ENCODE measurements at places on chromosomes 5 and 9.

- DNase-seq: no peak
These were observed 390.1 kb downstream of the CCDC171 start for GRCh38 chr9:15942831-15943424.

- no peak for DNase-seq
These were observed 102.4 kb downstream of the UBE2R2 start for GRCh38 chr9:33919276-33919897.

DNA sequence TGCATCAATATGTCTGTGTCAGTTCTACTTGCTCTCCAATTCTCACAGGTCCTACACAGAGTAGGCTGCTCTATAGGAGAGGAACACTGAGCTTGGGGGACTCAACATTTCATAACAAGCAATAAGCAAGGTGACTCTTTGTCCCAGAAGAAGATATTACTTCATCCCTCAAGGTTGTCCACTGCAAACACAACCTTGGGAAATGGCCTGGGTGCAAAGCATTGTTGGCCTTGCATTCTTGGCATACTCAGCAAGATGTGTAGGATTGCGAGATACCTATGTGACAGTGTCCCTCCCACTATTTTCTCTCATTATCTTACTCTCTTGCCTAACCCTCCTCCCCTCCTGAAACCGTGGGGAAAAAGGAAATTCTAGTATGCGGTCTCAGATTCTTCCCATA, 169.8 kb upstream of the FREM1 start:
- no peak for DNase-seq

- no peak for DNase-seq
These were observed 450.8 kb upstream of the TLE4 start for GRCh38 chr9:79120941-79121340.

- no peak for DNase-seq
These were observed 88.1 kb downstream of the PCSK1 start for GRCh38 chr5:96344678-96345577.

- no peak for DNase-seq
These were observed 11.3 kb downstream of the FRMD3 start for GRCh38 chr9:83526901-83527300.

DNA sequence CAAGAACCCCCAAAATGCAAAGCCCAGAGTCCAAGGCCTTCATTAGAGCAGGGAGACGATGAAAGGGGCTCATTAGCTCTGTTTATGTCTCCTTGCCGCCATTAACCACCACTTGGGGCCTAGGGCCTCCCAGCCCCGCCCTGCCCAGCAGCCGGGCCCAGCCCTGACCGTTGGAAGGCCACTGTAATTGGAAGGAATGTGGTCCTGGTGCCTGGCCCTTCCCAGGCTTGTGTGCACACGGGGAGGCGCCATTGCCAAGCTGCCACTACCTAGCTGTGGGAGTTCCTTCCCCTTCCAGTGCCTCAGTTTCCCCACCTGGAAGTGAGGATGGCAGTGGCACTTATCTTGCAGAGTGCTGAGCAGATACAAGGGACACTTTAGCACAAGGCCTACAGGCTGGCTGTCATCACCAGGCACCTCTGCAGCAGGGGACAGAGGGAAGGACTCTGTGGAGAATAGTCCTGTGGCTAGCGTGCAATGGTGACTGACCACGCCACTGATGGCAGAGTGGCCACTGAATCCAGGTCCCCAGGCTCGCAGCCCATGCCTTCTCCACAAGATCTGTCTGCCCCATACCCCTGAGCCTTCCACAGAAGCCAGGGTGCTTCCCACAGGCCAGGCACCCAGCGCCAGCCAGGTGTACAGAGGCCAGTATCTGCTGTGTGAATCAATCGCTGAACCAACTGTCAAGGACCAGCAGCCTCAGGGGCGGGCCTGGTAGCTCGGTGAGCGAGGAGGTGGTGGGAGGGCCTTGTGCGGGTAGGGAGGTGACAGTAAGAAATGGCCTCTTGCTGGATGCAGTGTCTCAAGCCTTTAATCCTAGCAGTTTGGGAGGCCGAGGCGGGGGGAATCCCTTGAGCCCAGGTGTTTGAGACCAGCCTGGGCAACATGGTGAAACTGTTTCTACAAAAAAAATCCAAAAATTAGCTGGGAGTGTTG, 20.8 kb downstream of the GBGT1 start:
- peak; percentile 79 for DNase-seq

DNA sequence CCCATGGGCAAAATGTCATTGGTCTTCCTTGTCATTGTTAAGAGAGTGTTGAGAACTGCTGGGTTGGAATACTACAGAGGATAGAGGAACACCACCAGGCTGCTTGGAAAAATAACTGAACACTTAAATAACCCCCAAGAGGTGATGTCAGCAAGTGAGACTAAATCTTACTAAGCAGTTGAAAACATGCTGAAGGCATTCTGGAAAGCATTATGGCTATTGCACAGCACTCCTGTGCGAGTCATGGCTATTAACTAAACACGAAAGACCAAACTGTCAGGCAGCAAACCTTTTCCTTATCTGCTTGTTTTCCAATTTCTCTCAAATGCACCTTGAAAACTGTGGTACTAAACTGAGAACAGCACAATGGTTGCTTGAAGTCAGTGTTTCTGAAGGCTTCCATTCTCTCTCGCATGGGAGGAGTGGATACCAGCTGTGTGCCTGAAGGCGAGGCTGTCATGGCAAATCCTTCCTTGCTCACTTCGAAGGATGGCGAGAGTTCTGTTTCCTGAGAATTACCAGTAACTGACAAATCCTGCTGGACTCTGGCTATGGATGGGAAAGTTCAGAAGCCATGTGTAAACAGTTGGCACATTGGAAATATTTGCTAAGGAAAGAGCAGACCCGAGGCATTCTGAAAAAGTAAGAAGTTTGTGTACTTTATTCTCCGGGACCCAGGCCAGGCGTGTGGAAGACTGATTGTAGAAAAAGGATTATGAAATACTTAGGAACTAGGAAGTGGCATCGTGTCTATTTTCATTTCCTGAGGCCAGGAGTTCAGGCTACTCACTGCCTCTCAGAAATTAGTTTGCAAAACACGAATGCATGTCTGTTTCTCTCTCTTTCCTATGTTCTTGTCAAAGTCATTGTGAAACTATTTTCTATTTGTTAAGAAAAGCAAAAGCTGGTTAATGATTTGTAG, 182.1 kb downstream of the DMRT2 start:
- DNase-seq: no peak

DNA sequence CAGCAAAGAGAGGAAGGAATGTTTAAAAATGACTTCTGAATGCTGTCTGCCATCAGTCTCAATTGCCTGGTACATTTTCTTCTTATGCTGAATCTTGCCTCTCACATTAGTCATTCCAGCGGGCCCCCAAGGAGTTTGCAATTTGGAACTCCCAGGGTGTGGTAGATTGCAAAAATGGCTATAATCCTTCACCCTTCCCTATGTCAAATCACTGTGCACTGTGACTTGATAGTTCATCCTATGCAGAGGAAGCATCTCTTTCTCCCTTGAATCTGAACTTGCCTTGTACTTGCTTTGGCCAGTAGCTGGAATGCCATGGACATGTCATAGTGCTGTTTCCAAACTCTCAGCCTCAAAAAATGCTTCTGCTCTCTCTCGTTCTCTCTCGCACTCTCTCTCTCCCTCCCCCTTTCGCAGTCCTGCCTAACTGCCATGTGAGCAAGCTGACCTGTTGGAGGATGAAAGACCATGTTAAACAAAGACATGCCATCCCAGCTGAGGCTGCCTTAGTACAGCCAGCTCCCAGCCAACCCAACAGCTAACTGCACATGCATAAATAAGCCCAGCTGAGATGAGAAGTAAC, 284.0 kb upstream of the TLE4 start:
- DNase-seq: no peak

GRCh38 chr9:114316605-114317230, 6.2 kb upstream of the ORM1 start:
- no peak for DNase-seq

DNA sequence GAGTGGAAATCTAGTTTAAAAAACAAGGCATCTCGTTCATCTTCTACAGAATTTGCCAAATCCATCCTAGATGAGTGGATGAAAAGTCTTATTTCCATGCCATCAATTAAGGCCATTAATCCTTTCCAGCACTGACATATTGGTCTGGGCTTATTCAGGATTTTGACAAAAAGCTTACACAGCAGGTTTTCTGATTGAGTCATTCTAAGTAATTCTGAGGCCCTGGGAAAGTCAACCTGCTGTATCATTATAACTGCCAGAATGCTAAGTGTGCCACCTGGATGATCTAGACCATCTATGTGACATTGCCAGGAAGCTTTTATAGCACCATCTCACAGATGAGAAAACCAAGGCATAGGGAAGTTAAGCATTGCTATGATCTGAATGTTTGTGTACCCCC, 132.1 kb upstream of the MAP3K1 start:
- DNase-seq: no peak

DNA sequence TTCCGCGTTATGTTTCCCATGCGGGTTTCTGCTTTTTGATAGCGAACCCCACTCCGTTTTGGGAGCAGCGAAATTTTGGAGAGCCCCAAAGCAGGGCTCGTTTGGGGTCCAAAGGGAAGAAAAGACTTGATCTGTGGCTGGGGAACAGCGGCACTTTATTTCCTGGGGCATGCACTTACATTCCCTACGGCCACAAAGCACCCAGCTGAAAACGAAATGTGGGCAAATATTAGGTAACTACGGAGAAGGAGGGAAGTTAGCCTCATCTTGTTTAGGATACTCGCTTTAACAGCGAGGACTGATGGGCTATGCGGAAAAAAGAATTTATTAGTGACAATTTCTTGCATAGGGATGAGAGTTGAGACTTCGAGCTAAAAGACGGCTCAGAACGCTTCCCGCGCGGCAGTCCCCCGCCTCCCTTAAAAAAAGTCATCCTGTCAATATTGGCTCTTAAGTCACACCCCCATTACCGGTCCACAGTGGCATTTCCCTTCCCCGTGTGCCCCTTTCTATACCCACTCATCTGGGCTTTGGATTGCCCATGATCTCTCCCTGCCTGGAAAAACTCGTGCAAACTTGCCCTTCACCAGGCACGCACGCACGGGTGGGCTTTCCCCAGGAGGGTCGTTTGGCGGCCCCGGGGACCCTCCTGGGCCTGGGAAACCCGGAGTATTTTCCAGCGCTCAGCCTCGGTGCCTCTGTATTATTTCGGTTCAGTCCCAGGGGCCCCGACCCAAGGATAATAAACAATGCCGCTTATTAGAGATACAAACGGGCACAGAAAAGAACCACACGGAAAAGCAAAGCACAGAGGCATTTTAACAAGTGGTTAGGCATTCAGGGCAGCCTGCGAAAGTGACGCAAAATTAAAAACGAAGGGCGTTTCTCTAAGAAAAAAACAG, 35.8 kb upstream of the NFIB start:
- DNase-seq: no peak

DNA sequence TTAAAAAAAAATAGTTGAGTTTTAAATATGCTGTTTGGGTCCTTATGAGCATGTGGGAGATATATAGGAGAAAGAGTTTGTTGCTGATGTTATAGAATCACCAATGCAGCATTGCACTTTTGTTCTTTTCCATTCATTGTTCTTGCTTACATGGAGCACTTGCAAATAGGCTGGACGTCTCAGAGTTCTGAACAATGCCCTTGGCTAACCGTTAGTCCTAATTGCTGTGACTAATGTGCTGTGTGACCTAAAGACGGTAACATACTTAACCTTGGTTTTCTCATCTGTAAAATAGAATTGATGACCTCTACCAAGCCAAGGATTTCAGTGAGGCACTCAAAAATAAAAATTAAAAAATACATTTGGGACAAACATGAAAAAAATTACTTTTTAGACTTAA, 29.8 kb downstream of the PIK3R1 start:
- DNase-seq: no peak

- DNase-seq: no peak
These were observed 49.6 kb downstream of the GNA14 start for GRCh38 chr9:77598524-77598923.
